Hepatic stellate cell (primary cell): ENCODE measurements at places on chromosomes 2 and 18.

GRCh38 chr2:165401285-165401852 is 68.1 kb upstream of the CSRNP3 start:
- DNase-seq = no peak

- no peak for DNase-seq
These were observed 76.0 kb upstream of the CELF4 start for GRCh38 chr18:37641573-37641972.

DNA sequence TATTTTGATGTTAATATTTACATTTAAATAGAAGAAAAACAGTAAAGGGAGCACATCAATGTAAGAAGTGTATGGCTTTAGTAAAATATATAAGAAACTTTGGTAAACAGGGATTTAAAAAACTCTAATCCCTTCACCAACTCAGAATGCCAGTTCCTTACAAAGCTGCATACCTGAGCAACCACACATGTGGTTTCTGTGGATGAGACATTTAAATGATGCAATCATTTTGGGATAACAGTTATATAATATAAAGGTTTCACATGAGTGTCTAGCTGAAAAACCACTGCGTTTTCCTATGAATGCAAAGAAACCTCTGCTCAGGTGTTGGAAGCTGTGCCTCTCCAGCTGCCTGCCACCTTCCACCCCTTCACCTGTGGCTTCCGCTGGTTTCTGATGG is 209.1 kb upstream of the REV1 start:
- DNase-seq = no peak

GRCh38 chr2:194015751-194016150 is 1641.3 kb upstream of the SLC39A10 start:
- DNase-seq = no peak

DNA sequence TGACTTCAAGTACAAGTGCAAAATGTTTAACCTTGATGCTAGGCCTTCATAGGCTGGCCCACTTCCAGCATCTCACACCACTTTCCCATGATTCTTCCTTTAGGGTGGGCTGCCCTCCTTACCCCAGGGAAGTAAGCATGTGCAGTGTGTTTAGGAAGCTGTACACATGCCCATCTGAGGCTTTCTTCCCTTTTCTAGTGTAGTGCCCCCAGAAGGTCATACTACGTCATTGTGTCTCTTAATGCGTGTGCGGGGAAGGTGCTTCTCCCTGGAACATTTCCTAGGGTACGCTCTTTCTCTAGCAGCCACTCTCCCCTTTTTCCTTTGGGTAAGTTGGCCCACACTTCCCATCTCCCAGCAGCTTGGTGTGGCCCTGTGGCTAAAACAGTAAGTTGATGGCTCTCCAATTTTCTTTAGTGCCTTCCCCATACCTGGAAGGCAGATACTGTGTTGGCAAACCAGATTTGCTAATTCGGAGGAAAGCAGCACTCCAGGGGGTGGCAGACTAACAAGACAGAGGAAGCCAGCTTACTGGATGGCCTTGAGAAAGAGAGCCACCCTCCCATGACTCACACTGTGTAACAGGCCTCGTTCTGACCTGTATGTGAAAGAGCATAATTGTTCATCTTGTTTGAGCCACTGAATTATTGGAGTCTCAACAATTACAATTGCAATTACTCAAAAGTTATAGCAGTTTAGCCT is 1.1 kb upstream of the SULT6B1 start:
- DNase-seq = peak; percentile 60

GRCh38 chr2:75432761-75433361 is 127.9 kb downstream of the EVA1A start:
- DNase-seq = no peak

DNA sequence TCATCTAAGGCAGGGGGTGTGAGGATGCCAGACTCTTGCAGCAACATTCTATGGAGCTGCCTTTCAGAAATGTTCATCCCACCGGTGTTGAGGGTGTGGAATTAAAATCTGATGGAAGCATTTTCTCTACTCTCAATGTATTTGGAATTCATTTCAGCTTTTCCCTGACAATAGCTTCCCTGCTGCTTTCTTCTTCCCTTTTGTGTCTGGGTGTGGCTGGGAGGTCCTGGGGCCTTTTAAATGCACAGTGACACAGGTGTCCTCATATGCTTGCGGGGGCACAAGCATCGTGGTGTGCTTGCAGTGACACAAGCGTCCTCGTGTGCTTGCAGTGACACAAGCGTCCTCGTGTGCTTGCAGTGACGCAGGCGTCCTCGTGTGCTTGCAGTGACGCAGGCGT is 43.4 kb upstream of the ASB18 start:
- no peak for DNase-seq

GRCh38 chr2:19104503-19104902 is 253.9 kb downstream of the OSR1 start:
- DNase-seq = no peak

- peak; percentile 19 for DNase-seq
These were observed 53.0 kb downstream of the LYPD6 start for GRCh38 chr2:149383340-149383739.

DNA sequence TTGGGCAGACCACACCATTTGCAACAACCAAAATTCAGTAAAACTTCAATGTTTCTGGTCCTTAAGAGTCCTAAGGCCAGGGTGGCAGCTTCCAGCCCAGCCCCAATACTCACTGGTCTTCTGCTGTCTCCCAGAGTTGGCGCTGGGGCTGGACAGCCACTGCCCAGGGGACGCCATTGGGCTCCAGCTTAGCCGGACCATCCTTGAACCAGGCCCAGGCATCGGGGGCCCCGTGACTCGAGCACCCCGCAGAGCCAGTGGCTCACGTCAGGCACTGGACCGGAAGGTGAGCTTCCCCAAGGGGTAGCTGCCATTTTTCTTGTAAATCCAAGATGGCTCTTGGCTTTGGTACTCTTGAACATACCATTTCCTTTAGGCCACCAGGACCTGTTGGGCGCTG is 21.8 kb downstream of the SNED1 start:
- no peak for DNase-seq

- peak; percentile 62 for DNase-seq
These were observed 82.3 kb upstream of the XPO1 start for GRCh38 chr2:61620244-61621159.

DNA sequence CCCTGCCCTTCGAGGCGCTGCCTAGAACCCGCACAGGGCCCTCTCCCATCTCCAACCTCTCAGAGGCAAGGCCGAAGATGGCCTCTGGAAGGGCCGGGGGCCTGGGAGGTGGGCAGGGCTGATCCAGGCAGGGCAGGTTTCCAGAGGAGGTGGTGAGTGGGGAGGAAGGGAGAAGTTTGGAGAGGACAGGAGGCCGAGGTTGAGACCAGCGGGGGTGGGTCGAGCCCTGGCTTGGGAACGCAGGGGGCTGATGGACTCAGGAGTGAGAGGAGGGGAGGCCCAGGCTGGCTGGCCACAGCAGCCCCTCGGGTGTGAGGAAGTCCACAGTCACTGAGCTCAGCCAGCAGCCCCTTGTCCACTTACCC is 10.5 kb downstream of the CAPN10 start:
- DNase-seq = no peak

- DNase-seq = no peak
These were observed 75.3 kb upstream of the NPAS2 start for GRCh38 chr2:100744589-100744988.

DNA sequence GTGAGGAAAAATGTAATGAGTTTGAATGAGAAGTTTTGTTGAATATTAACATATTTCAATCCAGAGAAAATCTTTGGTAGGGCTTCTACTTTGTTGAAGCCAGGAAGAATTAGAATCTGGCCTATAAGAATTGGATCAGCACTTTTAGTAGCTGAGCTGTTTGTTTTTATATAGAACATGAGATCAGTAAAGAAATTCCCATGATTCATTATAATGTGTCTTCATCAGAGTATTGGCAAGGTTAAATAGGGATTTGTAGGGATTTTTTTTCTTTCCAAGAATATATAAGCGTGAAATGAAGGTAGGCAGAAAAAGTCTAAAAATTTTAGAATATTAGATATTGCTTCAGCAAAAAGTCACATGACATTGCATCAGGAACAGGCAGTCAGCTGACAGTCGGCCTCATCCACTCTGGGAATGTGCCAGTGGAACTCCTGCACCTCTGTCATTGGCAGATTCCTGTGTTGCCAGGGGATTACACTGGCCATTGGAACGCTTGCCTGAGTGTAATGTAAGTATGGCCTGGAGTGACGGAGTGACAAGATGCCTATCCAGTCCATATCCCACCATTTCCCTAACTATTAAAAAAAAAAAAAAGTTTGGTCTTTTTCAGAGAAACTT is 60.6 kb downstream of the SERTAD2 start:
- DNase-seq = no peak

DNA sequence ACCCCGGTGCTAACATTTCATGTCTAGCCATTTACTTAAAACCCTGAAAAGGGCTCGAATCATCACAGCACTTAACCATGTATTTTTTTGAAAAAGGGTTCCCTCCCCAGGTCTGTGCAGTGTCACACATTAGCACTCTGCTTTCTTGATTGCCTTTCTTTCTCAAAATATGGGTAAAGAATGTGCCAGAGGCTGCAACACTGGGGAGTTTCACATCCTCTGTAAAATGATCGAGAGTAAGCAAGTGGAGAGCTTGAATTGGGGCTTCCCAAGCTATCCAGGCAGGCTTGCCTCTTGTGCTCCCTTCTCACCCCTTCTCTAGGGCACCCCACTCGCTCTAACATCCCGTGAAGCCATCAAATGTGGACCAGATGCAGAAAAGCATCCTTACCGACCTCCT is 177.0 kb upstream of the CCDC68 start:
- DNase-seq = no peak

- no peak for DNase-seq
These were observed 1344.2 kb downstream of the LRP1B start for GRCh38 chr2:140786585-140786984.

DNA sequence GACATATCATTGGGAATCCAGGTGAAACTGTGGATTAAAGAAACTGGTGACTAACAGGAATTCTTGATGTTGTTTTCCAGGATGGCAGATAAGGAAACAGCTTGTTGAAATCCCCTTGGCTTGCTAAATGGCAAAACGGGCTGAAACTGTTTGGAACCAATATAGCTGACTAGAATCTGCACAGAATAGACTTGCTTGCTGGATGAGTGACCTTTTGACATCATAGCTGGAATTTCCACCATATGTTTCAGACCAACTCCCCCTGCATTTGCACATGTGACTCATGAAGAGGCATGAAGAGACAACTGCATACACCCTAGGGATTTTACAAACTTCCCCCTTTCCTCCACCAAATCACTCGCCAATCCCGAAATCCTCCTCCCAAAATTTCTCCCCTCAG is 87.7 kb upstream of the LYPD1 start:
- DNase-seq = no peak

DNA sequence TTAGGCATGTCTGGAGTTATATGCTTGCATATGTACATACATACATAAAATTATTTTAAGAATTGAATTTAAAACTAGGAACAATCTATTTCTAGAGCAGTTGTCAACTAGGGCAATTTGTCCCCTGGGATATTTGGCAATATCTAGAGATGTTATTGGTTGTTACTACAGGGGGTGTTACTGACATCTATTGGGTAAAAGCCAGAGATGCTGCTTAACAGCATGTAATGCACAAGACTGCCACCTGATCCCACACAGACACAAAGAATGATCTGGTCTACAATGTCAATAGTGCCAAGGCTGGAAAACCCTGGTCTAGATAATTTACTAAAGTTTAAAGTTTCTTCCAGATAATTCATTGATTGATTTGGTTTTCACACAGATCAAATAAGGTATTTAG is 185.3 kb downstream of the NYAP2 start:
- DNase-seq = no peak

- DNase-seq = no peak
These were observed 41.7 kb downstream of the POLR1A start for GRCh38 chr2:86064006-86064405.

- no peak for DNase-seq
These were observed at the start of gene GTF2A1L for GRCh38 chr2:48617618-48618017. Gene GTF2A1L, plus strand, starts transcription at chr2:48617856. Its CDS starts 19 bp downstream, at chr2:48617875.

DNA sequence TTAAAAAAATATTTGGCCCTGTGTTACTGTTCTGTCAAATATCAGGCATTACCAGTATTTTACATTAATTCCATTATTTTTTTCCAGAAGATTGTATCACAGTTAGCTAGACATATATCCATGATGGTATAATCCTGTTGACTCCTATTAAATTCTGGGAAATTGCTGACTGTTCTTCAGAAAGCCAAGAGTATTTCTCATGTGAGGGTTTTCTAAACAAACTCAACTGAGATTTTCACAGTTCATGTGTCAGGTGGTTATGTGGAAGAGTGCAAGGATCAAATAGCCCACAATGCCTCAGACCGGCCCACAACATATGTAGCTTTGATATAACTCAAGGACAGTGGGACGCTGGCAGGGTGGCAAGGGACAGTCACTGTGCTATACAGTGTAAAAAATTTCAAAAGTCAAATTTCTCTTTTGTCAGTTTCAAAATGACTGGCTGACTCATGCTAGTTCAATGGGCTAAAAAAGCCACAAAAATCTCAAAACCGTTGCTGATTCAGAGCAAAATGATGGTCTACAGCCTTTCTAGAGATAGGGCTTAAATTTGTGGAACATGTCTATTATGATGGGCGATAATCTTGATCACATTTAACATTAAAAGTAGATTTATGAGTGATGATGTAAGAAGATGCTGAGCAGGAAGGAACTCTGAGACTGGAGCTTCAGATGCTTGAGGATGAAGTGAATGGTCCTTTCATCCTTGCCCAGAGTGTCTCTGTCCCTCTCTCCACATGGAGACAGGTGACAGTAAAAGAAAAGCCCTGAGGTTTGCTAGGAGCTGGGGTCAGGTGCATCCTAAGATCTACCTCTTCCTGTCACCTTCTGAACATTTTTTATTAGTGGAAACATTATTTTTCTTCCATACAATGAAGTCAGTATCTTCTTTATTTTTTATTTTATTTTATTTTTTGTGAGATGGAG is 175.8 kb upstream of the PIEZO2 start:
- peak; percentile 55 for DNase-seq

GRCh38 chr2:38907743-38908562 is 18.3 kb downstream of the ARHGEF33 start:
- peak; percentile 6 for DNase-seq

GRCh38 chr2:85394976-85395375 is 15.2 kb downstream of the CAPG start:
- no peak for DNase-seq

DNA sequence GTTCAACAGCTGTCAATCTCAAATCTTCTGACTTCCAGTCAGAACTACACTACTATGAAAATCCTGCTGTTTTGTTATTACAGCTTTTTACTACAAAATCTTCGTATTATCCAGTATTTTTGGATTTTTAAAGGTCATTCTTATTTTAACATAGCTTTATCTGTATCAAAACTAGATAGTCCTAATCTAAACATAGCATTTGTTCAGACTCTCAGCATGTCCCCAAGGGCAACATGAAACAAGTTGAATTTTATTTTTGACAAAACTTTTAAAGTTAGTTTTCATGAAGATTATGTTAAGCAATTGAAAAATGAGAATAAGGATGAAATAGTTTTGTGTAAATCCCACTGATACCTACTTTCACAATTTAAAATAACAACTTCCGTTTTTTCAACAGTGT is 48.1 kb downstream of the PDE1A start:
- DNase-seq = no peak

- DNase-seq = no peak
These were observed 6.2 kb downstream of the RHOB start for GRCh38 chr2:20453087-20453486.

DNA sequence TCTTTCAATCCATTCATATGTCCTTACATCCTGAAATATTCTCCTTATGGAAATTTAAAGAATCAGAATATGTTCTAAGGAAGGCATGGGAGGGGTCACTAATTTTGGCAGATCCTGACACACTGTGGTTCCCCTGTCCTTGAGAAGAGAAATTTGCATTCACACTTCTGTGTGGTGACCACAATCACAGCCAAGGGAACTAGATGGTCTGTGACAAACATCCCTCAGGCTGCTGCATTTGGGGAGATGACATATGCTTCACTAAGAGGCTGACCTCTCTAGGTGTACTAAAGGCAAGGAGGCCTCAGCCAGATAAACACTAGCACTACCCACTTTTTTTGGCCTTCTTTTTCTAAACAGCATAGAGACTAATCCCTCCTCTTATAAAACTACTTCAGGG is 129.6 kb downstream of the MREG start:
- no peak for DNase-seq
